ENCODE measurements at places on chromosomes 3 and 15.

- no peak for DNase-seq
Observed at GRCh38 chr3:50587806-50588758, 18.8 kb downstream of the HEMK1 start.

GRCh38 chr3:7367968-7368367, 507.1 kb downstream of the GRM7 start:
- no peak for DNase-seq

GRCh38 chr15:39593656-39594445, 13.0 kb downstream of the THBS1 start:
- DNase-seq: no peak

DNA sequence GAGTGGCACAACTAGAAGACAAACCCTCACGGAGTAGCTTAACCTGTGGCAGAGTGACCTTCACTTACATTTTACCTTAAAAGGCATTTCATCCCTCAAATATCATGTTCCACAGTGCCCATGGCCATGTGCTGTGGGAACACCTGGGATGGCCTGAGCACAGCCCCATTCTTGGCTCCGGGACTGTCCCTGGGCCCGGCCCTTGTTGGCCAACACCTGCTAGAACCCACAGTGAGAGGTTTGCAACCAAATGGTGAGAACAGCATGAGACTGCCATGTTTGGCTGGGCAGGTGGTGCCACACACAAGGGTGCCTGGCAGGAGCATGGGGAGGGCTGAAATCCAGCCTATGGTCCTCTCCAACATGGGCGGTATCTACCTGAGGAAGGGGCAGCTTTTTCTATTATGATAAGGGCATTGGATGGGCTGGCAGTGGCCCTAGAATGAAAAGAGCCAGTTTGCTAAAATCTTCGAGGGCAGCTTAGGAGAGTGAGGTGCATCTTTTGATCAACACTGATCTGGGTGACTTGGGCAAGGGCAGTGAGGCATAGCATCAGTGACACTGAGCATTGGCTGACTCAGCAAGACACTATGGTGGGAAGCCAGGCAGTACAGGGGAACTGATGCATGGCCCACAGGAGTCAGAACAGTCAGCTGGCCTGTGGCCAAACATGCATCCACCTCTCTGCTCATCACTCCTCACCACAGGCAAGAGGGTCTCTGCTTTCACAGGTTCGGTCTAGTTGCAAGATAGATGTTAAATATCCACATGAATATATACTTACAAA, 53.9 kb downstream of the SYNM start:
- DNase-seq: no peak

GRCh38 chr3:43288850-43289249, 2.5 kb downstream of the SNRK start:
- no peak for DNase-seq

DNA sequence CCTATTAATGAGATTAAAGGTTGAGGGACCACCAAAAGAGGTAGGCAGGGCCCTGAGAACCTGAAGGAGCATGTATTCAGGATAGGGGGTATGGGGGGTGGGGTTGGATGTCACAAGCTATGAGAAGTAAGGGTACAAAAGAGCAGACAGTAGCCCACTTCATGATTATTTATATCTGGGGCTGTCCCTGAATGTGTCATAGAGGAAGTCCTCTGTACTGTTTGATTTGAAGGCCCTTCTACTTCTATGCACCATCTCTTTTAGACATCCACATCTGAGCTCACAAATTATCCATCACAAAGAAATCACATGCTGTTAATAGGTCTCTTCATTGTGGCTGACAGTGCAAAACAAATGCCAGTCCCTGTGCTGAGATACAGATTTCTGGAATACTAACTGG, 68.6 kb downstream of the FHIT start:
- DNase-seq: no peak

- DNase-seq: no peak
Observed at GRCh38 chr15:58495891-58496408, 64.2 kb downstream of the LIPC start.

DNA sequence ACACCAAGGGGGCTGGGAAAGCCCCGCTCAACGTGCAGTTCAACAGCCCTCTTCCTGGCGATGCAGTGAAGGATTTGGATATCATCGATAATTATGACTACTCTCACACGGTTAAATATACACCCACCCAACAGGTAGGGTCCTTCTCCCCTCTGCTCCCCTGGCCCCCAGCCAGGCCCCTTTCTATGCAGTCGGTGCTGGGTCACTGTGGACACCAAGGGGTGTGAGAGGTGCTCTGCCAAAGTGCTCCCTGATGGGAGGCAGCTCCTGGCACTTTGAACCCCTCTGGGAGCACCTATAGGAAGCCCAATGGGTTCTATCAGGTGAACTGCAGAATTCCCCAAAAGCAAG, 98.6 kb downstream of the DNASE1L3 start:
- DNase-seq: no peak

- no peak for DNase-seq
Observed at GRCh38 chr3:60998858-60999257, 252.4 kb downstream of the FHIT start.

DNA sequence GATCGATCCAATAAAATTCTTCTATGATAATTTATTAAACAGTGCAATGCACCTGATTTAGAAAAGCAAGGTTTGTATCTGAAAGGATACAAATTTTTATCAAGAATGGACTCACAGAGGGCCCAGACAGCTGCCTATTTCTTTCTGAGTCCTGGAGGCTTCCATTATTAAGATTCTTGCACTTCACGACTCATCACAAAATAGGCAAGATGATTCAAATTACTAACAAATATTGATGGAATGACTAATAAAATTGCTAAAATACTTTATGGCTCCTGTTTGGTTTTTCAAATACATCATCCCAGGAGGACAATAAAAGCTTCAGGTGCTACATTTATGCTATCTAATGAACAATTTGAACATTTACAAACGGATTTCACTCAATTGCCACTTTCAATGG, 483.0 kb upstream of the AGTR1 start:
- no peak for DNase-seq

DNA sequence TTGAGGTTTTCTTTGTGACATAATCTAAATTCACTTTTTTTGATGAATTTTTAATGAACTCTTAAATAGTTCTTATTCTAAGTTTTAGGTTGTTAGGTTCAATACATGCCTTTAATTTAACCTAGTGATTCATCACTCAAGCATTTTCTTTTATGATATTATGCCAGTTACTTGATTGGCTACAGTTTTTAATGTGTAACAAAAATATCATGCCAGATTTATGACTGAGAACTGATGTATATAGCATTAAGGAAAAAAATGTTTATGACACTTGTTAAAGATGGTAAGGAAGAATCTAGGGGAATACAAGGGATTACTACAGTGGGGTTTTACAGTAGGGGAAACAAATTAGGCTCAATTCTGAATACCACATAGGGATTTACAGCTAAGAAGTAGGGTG, 103.1 kb downstream of the VGLL3 start:
- no peak for DNase-seq

DNA sequence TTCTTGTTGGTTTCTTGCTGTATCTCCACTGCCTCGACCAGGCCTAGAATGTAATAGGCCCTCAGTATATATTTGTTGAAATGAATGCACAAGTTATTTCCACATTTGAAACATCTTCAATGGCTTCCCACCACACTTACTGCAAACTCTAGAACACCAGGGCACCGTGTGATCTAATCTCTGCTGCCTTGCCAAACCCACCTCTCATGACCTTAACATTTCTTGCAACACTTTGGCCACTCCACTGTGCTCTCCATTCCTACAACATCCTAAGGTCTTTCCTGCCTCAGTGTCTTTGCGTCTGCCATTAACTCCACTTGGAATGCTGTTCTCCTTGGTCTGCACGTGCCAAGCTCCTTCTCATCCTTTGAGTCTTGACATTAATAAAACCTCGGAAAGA, 14.1 kb downstream of the FRMD4B start:
- DNase-seq: no peak

GRCh38 chr3:175571096-175571495, 712.0 kb downstream of the NAALADL2 start:
- no peak for DNase-seq

- DNase-seq: no peak
Observed at GRCh38 chr3:33438881-33439545, 1.2 kb downstream of the UBP1 start.

DNA sequence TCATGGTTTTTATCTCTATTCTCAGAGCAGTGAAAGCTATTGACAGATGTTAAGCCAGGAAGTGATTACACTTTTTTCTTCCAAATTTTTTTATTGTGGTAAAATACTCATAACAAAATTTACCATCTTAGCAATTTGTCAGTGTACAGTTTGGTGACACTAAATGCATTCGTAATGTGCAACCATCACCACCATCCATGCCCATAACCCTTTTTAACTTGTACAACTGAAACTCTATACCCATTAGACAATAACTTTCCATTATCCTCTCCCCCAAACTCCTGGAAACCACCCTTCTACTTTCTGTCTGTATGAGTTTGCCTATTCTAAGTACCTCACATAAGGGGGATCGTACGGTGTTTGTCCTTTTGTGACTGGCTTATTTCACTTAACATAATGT, 15.1 kb upstream of the POMGNT2 start:
- DNase-seq: no peak

- DNase-seq: no peak
Observed at GRCh38 chr15:52151353-52151752, 38.8 kb upstream of the BCL2L10 start.

- no peak for DNase-seq
Observed at GRCh38 chr3:187822402-187822801, 77.1 kb upstream of the BCL6 start.

DNA sequence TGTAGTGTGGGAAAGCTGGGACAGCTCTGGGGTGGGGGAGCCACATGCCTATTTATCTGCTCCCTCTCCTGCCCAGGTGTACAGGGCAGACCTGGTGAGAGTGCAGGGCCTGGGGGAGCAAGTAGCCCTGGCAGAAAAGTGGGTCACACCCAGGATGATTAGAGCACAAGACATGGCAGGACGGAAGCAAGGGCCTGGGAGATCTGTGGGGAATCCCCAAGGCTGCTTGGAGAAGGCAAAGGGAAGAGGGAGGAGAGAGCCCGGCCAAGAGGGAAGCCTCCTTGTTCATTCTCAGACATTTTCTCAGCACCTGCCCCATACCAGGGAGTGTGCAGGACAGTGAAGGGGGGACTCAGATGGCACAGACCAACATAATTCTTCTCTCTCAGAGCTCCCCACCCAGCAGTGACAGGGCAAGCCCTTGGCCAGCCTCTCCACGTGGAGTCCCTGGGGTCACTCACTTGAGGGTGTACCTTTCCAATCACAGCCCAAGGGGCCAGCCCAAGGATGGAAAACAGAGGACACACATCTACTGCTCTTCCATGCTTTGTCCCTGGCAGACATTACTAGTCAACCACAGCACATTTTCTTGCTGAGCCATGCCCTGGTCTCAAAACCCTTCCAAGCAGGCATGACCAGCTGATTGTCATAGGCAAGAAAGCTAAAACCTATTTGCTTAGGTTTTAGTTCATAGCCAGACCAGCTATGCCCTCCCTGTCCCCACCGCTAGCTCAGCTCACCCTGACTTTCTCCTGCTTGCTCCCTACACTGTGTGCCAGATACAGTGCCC, 4.9 kb upstream of the DUSP7 start:
- DNase-seq: no peak

DNA sequence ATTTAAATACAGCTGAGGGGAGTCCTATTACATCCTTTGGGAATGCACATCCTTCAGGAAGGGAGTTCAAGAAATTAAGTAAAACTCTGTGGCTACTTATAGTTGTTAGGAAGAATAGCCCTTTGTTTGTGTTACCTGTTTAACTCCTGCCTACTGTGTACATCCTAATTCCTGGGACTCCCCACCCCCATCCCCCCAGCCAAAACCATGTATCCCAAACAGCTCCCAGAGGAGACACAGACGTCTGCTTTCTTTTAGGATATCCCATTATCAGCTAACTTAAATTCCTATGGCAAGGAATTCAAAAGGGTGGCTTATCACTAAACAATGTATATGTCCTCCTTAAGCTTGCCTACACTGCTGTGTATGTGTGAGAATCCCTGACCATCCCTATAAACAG, 581.7 kb downstream of the DIPK2A start:
- DNase-seq: no peak

DNA sequence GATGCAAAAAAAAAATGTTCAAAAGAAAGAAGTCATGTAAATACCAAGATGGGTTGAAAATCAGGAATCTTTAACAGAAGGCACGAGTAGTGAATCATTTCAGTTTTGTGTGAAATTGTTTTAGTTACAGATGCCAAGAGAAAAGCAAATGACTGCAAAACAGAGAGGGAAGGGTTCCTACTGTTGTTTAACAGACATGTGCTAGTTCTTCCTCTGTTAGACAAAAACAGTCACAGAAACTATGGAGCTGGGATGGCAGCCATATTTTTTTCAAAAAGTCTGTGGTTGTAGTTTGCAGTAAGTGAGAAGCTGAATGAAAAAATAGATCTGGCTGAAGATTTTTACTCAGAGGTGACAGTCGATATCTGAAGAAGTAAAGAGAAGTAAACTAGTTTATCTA, 511.9 kb downstream of the ZIC1 start:
- peak; percentile 26 for DNase-seq

DNA sequence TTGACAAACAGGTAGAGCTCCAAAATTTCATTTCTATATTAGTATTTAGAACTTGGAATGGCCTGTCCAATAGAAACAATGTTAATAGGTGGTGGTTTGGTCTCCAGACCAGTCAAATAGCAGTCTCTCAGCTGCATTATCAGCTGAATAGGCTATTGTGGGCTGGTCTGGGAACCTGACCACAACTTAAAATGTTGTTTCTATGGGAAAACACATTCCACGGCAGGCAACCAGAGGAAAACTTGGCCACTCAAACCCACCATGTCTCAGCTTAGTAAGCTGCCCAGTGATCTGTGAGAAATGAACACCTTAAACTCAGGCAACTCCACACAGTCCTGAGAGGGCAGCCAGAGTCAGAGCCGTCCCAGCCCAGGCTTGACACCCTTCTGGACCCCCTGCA, 20.4 kb downstream of the FBN1 start:
- no peak for DNase-seq

GRCh38 chr3:12544652-12545472, 437 bp downstream of the MKRN2OS start:
- DNase-seq: no peak

- DNase-seq: no peak
Observed at GRCh38 chr3:62103531-62103930, 269.8 kb downstream of the FEZF2 start.

DNA sequence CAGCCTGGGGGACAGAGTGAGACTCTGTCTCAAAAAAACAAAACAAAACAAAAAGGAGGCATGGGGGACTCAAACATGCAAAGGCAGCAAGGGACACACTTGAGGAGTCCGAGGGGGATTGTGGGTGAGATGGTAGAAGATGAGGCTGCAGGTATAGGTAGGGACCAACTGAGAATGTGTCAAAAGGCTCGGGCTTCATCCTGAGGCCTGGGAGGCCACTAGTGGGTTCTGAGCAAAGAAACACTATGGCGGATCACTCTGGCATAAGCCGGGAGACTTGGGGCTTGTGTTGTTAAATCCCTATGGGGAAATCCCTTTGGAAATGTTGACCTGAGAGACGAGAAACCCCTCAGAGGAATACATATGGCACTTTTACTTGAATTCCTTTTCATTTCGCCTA, 21.2 kb downstream of the ZNF710 start:
- DNase-seq: no peak

GRCh38 chr15:69637818-69638217, 185.2 kb downstream of the RPLP1 start:
- no peak for DNase-seq

All from AG04450 (cell line).